Activated naive CD4-positive, alpha-beta T cell treated with anti-CD3 and anti-CD28 coated beads, Interleukin-2, amount 50 U/mL, for 16 hours (primary cell): ENCODE measurements at places on chromosomes 3 and 15.

DNA sequence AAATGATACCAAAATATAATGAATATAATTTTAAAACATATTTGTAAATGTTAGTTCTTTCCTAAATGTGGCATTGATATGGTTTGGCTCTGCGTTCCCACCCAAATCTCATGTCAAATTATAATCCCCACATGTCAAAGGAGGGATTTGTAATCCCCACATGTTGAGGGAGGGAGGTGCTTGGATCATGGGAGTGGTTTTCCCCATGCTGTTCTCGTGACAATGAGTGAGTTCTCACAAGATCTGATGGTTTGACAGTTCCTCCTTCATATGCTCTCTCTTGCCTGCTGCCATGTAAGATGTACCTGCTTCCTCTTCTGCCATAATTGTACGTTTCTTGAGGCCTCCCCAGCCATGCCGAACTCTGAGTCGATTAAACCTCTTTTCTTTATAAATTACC lies 12.0 kb downstream of the CGGBP1 start:
- DNase-seq = no peak

GRCh38 chr15:76151599-76151974 lies 91.8 kb downstream of the TMEM266 start:
- DNase-seq = no peak

DNA sequence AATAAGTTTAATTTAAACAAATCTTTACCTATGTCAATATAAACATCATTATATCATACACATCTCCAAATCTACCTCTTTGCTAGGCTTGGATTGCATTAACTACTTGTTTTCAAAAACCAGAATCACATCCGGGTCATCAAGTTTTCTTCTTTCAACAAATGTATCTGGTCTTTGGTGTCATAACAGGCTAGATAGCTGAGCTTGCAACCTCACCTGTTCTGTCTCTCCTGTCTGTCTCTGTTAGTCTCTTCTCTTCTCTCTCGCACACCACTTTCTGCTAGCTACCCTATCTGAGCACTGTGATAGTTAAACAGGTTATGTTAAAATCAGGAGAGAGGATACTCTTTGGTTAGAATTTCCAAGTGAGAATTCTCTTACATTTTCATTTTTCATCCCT lies 6.7 kb downstream of the FOXB1 start:
- DNase-seq = no peak

- no peak for DNase-seq
Observed at GRCh38 chr15:77421370-77421700, 647 bp downstream of the HMG20A start.

DNA sequence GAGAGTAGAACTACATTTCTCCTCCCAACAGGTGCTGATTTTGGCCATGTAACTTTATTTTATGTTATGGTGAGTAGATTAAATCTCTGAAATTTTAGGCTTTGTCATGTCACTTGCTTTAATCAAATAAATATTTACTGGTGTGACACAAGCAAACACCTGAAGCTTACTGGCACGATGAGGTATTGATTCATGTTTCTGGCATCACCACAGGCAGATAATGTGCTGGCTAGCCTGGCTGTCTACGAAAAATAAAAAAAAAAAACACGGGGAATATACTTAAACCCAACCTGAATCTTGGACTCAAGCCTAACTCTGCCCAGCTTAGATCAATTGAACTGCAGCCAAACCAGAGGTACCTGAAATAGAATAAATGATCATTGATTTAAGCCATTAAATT lies 65.6 kb upstream of the CADM2 start:
- no peak for DNase-seq

- DNase-seq = no peak
Observed at GRCh38 chr3:20450611-20451010, 264.6 kb upstream of the SGO1 start.

DNA sequence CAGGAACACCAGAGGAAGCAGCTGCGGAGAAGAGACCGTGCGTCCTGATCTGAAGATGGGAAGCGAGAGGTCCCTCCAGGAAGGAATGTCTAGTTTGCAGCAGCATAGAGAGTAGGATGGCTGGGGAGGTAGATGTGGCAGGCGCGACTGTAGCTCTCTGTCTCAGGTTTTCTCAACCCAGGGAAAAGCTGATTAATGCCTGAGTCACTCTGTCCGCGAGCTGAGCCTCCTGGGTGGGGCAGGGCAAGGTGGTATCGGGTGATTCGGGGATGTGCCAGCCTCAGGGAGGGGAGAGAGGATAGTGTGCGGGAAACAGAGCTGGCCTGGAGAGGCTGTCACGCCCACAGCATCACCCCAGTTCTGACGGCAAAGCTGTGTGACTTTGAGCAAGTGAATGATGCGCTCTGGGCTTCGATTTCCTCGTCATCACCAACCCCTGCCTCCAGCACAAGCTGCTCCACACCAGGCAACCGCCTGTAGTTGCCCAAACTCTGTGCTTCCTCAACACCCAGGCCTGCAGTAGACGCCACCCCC lies 28.4 kb downstream of the CPN2 start:
- DNase-seq = no peak

GRCh38 chr3:195115600-195116406 lies 155.2 kb downstream of the XXYLT1 start:
- DNase-seq = no peak

DNA sequence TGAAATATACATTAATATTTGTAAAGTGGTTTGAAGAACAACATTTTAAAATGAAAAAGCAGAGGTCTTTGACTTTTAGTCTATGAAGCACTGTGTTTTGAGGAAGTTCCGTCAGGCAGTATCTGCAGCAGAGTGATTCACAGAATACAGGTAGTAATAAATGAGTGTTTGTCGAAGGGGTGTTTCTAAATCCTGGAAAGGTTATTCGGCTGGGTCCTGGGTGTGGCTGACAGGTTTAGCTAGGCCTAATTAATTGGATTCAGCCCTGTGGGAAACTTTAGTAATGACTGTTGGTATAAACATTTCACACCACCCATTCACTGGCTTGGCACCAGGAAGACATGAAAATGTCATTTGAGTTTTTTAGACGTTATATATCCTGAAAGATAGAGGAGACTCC lies 51.3 kb downstream of the TIPARP start:
- no peak for DNase-seq

- no peak for DNase-seq
Observed at GRCh38 chr15:90145259-90145658, 43.0 kb upstream of the IDH2 start.

GRCh38 chr15:52624262-52624661 lies 54.9 kb downstream of the ATOSA start:
- DNase-seq = no peak

DNA sequence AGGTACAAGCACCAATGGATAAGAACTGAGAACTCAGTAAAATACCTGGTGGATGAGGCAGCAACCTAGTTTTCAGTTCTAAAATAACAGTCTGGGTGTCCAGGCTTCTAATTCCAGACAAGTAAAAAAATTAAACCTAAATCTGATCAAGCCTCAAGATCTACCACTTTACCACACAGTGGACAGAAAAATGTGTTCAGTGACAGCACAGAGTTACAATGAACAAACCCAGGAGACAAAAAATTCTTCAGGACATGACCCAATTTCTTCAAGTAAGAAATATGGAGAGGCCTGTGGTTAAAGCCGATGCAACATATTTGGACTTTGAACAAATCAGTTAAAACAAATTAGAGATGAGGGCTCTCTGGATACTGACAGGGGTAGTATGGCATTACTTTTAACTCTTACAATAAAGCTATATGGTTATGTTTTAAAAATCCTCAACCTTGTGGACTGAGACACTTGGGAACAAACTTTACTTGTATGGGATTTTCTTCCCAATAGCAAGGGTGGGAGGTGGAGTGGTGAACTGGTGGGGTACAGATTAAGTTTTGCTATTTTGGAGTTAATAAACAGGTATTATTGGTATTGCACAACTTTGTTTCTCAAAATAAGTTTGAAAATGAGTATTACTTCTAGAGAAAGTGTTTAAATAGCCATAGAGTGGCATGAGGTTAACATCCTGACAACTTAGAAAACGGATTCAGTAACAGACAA lies 14.2 kb downstream of the CCNL1 start:
- DNase-seq = no peak

DNA sequence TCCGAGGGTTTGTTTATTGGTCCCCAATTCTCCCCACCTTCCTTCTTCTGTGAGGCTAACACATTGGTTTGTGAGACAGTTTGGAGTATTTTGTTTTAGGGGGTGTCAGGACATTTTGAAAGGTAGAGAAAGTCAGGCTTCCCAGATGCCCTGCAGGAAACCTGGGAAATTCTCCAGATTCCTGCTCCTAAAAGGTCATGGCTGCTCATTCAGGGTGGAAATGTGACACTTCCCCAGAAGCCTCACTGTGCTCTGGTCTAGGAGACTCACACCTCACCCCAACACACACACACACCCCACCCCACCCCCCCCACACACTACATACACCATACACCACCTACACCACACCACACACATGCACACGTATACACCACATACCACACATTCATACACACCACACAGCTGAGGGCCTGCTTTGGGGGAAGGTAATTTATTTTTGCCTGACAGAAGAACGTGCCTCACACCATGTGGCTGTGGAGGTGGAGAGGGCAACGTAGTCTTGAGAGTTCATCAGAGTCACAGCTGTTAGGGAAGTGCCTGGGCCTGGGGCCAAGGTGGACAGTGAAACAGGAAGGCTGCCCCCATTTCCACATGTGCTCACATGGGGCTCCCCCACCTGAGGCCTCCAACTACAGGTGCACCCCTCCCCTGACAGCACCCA lies 40.4 kb upstream of the LIMD1 start:
- DNase-seq = no peak

GRCh38 chr3:155252535-155252934 lies 40.9 kb downstream of the STRIT1 start:
- DNase-seq = no peak

DNA sequence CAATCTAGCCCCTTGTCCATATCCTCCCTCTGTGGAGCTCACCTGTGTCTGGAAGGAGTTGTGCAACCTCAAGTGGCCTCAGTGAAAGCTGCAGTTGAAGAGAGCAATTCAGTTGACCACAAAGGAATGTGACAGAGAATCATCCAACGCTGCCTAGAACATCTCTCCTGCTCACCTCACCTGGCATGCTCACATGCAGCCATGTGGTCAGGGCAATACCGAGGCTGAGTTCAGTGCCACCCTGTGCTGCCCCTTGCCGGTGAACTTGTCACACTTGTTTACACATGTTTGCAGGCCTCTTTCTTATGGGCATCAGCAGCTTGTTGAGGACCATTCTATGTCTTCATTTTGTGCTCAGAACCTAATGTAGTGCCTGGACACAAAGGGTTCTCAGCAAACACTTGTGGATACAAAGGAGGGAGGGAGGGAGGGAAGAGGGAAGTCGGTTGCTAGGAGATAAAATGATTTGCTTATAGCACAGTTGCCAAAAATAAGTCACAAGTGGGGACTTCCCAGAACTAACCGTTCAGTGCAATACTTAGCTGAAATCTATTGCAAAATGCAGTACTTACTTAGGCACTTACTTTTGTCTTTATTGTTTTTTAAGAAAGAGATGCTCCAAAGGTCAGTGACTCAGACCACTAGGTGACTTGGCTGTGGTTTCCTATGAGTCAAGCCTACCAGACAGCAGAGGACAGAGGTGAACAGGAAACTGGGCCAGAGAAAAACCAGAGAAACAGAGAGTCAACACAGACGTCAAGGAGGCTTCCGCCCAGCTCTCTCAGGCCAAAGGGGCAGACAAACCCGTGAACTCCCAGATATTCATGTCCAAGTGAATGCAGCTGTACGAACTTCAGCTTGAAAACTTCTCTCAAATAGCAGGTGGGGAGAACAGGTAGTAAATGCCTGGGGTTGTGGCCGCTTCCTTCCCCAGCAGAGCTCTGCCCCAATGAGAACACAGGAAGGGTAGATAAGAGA lies 227.8 kb upstream of the CTNNB1 start:
- DNase-seq = no peak

DNA sequence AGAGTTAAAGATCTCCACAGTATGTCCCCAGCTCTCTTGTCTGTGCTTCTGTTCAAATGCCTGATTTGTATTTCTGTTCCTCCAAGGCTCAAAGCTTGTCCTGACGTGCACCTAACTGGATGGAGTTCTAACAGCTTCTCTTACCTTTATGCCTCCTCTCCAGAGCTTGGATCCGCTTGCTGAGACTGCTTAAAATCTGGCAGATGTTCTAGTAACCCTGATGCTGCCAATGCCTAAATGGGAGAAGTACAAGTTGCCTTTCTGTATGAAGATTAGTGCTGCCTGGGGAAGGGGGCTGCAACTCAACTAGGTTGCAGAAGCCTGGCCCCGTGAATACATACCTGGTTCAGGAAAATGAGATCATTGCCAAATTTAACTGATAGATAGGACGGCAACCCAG lies 354.5 kb upstream of the KCNMB2 start:
- no peak for DNase-seq

GRCh38 chr3:193987186-193987585 lies 148.8 kb upstream of the HES1 start:
- no peak for DNase-seq

DNA sequence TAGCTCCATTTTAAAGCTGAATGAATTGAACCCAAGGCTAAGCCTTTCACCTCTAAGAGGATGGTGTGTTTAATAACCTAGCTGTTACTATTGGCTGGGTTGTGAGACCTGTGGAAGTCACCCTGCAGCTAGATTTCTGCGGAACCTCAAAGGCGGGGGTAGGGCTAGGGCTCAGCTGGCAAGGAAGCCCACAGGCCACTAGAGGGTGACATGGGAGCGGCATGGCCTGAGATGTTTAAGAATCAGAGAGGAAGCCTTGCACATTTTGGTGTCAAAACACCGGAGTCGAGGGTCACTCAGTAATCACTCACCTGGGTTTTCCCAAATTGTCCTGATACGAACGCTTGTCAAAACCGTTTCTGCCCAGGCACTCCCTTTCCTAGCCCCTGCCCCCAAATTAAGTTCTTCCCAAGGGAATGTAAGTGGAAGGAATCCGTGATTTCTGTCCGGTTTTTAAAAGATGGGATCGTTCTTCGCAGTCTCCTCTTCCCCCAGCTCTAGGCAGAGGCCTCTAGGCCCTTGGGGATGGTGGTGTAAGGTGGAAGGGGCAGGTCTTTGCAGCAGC lies 3.8 kb upstream of the ACAD9 start:
- DNase-seq = peak; percentile 71

DNA sequence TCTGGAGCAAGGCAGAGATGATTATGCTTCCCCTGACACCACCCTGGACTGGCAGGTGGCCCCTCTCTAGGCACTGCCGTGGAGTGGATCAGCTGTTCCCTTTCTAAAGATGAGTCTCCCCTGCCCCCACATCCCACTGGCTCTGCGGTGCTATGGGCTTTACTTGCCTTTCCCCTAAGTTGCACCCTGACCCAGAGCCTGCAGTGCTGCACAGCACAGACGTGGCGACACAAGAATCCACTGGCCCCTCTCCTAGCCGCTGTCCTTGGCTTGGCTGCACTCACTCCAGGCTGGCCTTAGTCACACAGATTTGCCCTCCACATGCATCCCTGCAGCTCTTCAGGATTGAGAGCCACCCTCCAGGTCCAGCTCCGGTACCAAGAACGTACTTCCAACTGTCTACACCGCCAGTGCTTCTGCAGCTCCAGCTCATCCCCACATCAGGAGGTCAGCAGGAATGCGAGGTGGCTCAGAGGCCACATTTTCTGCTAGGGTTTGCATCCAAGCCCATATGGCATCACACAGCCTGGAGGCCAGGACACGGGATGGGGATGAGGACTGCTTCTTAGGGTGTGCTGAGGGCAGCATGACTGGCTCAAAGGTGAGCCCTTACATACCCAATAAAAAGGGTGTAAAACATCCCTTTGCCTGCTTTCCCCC lies 82.4 kb upstream of the RASGRF1 start:
- DNase-seq = no peak

- DNase-seq = no peak
Observed at GRCh38 chr3:34174740-34175139, 376.3 kb downstream of the PDCD6IP start.
